Fibroblast of lung (primary cell): ENCODE measurements at places on chromosomes 7 and 10. TPM values are rescaled to one million over a fixed set of nuclear protein-coding genes. Genes with fewer than 3 reads are reported as not detected.

DNA sequence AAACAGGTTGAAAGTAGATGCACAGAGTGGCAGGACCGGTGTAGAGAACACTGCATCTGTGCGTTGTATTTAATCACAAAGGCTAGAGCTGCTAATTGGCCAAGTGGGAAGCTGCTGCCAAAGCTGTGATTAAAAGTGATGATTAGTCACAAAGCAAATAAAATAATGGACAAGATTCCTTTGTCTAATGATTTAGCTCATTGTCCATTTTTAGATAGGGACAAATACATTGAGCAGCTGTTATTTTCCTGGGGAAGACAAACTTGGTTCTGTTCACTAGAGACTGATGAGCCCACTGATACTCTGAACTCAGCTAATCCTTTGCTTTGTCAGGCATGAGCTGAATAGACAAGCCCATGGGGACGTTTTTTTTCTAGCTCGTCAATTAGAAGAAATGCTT lies 19.7 kb downstream of the UBE3C start:
- H3K27ac ChIP-seq = no peak overlapping the region
- no peaks in the 10 kb centered on the region for H3K27me3 ChIP-seq
- no peak for DNase-seq
- H3K36me3 ChIP-seq = no peaks in the 10 kb centered on the region

GRCh38 chr10:47323636-47324296 lies 1.5 kb downstream of the GDF2 start:
- no peak for DNase-seq
- peaks cover 12% of the 10 kb centered on the region for H3K27me3 ChIP-seq
- H3K27ac ChIP-seq = no peak overlapping the region
- H3K36me3 ChIP-seq = no peaks in the 10 kb centered on the region
- no peaks in the 10 kb centered on the region for H3K4me1 ChIP-seq

UCMA gene
- total RNA-seq = not detected in 2 replicates

DNA sequence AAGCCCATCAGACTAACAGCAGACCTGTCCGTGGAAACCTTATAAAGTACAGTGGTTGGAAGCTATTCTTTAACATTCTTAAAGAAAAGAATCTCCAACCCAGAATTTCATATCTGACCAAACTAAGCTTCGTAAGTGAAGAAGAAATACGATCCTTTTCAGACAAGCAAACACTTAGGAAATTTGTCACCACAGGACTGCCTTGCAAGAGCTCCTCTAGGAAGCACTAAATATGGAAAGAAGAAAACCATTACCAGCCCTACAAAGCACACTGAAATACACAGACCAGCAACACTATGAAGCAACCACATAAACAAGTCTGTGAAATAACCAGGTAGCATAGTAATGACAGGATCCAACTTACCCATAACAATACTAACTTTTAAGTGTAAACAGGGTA lies 177.7 kb upstream of the PRSS1 start:
- H3K4me3 ChIP-seq = no peak overlapping the region
- no peaks in the 10 kb centered on the region for H3K36me3 ChIP-seq
- H3K4me1 ChIP-seq = peaks cover 5% of the 10 kb centered on the region
- no peaks in the 10 kb centered on the region for H3K27me3 ChIP-seq
- peak; percentile 49 for DNase-seq

GRCh38 chr7:73833251-73833919 lies 2.6 kb downstream of the CLDN4 start:
- no peak overlapping the region for H3K27ac ChIP-seq
- H3K4me1 ChIP-seq = peaks cover 7% of the 10 kb centered on the region
- no peaks in the 10 kb centered on the region for H3K36me3 ChIP-seq
- no peak overlapping the region for H3K4me3 ChIP-seq
- no peaks in the 10 kb centered on the region for H3K27me3 ChIP-seq
- no peak for DNase-seq

DNA sequence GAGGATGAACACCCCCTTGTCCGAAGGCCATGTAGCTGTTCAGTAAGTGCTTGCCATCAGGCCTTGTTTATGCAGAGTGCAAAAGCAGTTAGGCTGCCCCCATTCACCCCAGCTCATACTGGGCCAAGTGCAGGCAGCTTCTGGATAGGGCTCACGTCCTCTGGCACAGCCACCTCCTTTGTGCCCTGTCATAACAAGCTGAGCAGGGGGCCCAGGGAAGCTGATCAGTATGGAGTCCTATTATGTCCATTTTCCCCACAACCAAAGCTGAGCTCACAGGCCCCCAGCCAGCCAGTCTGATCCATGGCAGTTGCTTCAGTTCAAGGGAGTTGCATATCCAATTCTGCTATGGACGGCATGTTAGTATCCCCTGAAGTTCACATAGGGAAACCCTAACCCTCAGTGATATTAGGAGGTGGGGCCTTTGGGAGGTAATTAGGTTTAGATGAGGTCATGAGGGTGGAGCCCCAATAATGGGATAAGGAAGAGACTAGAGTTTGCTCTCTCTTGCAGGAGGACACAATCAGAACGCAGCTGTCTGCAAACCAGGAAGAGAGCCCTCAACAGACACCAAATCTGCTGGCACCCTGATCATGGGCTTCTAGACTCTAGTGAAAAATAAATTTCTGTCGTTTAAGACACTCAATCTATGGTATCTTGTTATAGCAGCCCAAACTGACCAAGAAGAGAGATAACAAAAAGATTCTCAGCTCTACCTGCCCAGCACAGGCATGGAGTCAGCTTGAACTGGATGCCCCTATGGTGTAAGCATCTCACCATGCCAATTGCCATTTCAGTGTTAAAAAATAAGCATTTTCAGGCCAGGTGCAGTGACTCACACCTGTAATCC lies 155.9 kb downstream of the FGFR2 start:
- H3K36me3 ChIP-seq = no peaks in the 10 kb centered on the region
- no peaks in the 10 kb centered on the region for H3K27me3 ChIP-seq
- H3K4me3 ChIP-seq = no peak overlapping the region
- H3K4me1 ChIP-seq = no peaks in the 10 kb centered on the region
- no peak overlapping the region for H3K27ac ChIP-seq

- H3K36me3 ChIP-seq = no peaks in the 10 kb centered on the region
- H3K27me3 ChIP-seq = no peaks in the 10 kb centered on the region
- peak; percentile 83 for DNase-seq
- H3K4me3 ChIP-seq = no peak overlapping the region
- H3K27ac ChIP-seq = peak overlapping the region; percentile 75
These were observed 34.7 kb upstream of the KMT2E start for GRCh38 chr7:104979167-104979841.

KCNIP2 gene
- 0.77 and 1.8 TPM in 2 replicates for total RNA-seq

DNA sequence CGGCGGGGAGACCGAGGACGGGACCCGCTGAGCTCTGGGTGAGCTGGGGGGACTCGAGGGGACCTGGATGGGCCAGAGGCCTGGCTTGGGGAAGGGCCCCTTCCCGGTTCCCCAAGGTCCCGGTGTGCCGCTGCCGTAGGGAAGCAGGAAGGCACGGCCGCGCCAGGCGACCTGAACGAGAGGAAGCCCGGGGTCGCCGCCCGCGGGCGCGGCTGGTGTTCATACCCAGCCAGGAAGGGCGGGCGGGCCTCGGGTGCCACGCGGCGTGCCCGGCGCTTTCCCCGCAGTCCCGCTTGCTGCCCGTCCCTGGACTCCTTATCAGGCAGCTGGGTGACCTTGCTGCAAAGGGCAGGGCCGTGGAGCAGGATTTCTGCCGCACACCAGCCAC lies 38.0 kb downstream of the ZNF777 start:
- no peaks in the 10 kb centered on the region for H3K27me3 ChIP-seq
- no peaks in the 10 kb centered on the region for H3K4me1 ChIP-seq
- H3K36me3 ChIP-seq = no peaks in the 10 kb centered on the region
- no peak overlapping the region for H3K4me3 ChIP-seq
- H3K27ac ChIP-seq = no peak overlapping the region

DNA sequence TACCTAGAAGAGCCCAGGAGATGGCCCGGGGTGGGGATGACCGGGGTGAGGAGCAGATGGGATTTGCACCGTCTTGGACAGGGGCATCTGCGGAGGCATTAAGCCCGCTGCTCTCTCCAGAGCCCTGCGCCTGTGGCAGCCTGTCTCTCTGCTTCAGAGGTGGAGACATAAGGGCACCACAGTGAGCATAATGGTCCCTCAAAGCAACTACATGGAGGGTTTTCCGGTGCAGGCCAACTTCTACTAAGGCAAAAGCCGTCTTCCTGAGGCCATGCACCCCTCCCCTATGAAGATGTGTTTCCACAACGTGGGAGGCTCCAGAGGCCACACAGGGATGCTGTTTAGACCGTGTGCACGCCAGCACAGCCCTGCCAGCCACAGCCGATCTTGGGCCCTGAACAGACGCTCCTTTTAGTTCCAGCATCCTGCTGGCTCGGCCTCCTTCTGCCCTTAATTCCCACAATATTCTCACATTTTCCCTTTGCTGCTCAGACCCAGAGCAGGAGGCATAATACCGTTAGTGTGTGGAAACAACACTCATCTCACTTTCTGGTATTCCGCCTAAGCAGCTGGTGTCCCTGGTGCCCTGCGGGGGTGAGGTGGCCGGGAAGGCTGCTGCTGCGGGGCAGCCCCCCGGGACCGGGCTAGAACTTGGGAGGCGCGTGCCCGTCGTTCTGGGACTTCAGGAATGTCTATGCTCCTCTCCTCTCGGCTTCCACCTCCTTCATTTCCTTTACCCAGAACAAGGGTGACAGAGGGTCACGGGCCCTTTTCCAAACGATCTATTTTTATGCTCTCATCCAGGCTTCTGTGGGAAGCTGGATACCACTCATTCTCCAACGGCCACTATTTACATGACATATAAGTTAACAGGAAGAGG lies 266.9 kb downstream of the TNS3 start:
- peaks cover 4% of the 10 kb centered on the region for H3K36me3 ChIP-seq
- DNase-seq = peak; percentile 84
- H3K27me3 ChIP-seq = no peaks in the 10 kb centered on the region
- peak overlapping the region; percentile 67 for H3K27ac ChIP-seq
- H3K4me3 ChIP-seq = no peak overlapping the region

NPSR1 gene
- total RNA-seq = not detected in 2 replicates

DNA sequence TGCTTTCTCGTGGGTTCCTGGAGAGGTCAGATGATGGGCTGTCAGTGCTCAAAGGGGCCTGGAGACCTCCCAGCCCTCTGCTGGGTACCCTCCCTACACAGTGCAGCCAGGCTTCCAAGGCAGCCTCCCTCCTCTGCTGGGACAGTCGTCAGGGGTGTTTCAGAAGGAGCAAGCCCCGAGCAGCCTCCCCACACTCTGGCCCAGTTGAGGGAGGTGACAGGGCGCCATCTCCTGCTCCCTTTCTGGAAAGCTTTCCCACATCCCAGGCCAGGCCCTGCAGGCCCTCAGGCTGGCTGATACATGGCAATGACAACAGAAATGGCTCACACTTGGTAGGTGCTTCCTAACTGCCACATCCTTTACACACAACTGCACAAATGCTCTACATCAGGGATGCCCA lies 32.1 kb downstream of the KCNMA1 start:
- no peak overlapping the region for H3K27ac ChIP-seq
- H3K36me3 ChIP-seq = no peaks in the 10 kb centered on the region
- no peak overlapping the region for H3K4me3 ChIP-seq

- H3K36me3 ChIP-seq = peaks cover 4% of the 10 kb centered on the region
- H3K4me3 ChIP-seq = peak overlapping the region; percentile 83
- no peak overlapping the region for H3K27ac ChIP-seq
- DNase-seq = no peak
These were observed 128.2 kb downstream of the UBE2H start for GRCh38 chr7:129824291-129825208.

- H3K4me3 ChIP-seq = no peak overlapping the region
- no peak overlapping the region for H3K27ac ChIP-seq
- H3K27me3 ChIP-seq = peaks cover 6% of the 10 kb centered on the region
- DNase-seq = no peak
These were observed 57.1 kb upstream of the TM9SF3 start for GRCh38 chr10:96643920-96644319.

DNA sequence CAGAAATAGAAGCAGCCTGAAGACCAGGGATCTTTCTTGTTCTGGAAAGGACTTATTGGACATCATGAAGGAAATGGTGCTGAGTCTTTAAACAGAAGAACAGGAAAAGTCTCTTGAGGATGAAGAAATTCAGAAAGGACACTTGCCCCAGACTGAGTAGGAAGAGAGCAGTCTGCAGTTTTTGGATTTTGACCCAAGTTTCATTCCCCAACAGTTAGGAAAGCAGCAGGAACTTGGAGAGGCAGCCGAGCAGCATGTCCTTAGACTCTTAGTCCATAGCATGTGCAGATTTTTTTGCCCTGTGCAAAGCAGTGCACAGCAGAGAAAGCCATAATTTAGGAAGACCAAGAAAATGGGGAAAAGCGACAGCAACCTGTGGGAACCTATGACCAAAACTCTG lies 927.2 kb upstream of the AUTS2 start:
- H3K27me3 ChIP-seq = no peaks in the 10 kb centered on the region
- no peak overlapping the region for H3K27ac ChIP-seq
- no peaks in the 10 kb centered on the region for H3K4me1 ChIP-seq
- no peak overlapping the region for H3K4me3 ChIP-seq
- no peaks in the 10 kb centered on the region for H3K36me3 ChIP-seq

DNA sequence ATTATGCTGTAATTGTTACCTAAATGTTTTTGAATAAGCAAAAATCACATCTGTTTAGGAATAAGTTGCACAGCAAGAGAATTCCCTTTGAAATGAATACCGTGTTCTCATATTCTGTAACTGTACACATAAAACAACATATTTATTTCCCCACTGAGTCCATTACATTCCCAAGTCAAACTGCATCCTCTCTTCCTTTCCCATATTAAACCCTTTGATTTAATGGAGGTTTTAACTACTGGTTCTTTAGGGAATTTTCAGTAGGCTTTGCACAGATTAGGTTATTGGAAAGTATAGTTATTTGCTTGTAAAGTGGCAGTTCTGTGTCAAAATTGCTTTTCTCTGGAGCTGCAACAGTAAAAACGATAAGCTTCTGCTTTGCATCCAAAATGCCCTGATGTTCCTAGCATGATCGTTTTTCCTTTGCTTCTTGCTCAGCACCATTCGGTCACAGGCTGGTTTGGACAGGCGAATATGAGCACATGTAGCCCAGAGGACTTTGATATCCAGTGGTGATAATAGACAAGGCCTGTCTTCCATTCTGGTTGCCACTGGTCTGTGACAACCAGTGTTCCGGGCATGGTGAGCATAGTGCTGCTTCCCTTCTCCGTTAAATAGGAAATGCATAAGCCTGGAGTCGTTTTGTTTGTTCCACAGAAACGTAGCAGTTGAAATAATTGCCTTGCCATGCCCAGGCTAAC lies 696.1 kb downstream of the AUTS2 start:
- H3K4me1 ChIP-seq = no peaks in the 10 kb centered on the region
- no peaks in the 10 kb centered on the region for H3K27me3 ChIP-seq
- DNase-seq = no peak
- H3K36me3 ChIP-seq = no peaks in the 10 kb centered on the region
- no peak overlapping the region for H3K4me3 ChIP-seq

FBH1 gene
- total RNA-seq = 95.0 and 97.8 TPM in 2 replicates

DNA sequence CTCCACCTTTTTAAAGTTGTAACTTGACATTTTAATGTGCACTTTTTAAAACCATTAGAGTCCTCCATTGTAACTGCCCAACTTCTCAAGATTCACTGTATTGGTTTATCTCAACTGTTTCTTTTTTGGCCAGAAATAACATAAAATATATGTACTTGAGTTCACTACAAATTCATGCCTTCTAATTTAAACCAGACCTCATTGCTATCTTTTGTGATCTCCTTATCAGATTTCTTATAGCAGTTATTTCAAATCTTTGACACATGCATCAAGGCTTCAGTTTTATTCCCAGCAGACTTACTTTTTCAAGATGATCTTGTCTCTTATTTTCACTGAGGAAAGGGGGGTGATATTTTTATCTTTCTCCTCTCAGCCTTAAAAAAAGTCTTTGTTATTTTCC lies 154.3 kb downstream of the PHF14 start:
- no peak for DNase-seq
- no peaks in the 10 kb centered on the region for H3K4me1 ChIP-seq
- no peaks in the 10 kb centered on the region for H3K36me3 ChIP-seq
- H3K27ac ChIP-seq = no peak overlapping the region
- H3K4me3 ChIP-seq = no peak overlapping the region

FZD1 gene
- total RNA-seq = 10.8 and 12.6 TPM in 2 replicates
